ENCODE measurements at places on chromosomes 12 and 14.

- DNase-seq, result no peak
These were observed 1.7 kb upstream of the FLRT2 start for GRCh38 chr14:85528080-85528896.

GRCh38 chr14:100577321-100577985 is 9.8 kb downstream of the BEGAIN start:
- no peak for DNase-seq

DNA sequence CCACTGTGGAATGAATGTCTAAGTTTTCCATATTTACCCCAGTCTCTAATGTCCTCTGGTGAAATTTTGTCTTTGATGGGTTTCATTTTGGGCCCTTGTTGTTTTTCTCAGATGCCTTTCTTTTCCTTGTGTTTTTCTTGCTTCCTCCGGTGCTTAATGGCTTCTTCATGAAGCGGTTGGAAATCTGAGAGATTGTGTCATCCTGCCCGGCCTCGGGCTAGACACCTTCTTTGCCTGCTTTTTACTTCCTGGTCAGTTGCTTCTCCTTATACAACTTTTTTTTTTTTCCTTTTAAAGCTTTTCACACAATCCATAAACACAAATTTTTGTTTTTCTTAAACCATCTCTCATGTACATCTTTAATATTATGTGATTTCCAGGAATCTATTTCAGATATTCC is 7.1 kb downstream of the ETV6 start:
- no peak for DNase-seq

GRCh38 chr14:54450535-54450934 is 9.4 kb upstream of the CNIH1 start:
- peak; percentile 53 for DNase-seq

DNA sequence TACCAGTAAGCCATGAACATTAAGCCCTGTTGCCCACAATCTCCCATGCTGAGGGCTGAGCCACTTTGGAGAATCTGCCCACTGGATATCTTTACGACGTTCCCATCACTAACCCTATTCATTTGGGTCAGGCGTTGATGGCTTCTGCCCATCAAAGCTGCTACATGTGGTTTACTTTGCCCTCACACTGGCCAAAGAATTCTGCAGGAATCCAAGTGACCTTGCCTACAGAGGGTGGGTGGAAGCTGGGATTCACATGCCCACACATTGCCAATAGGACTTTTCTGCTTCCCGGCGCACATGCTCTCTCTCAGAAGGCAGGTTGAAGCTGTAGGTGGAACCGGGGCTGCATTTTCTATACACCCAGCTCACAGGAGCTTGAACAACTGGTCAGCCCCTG is 28.3 kb downstream of the OAS2 start:
- DNase-seq, result no peak

DNA sequence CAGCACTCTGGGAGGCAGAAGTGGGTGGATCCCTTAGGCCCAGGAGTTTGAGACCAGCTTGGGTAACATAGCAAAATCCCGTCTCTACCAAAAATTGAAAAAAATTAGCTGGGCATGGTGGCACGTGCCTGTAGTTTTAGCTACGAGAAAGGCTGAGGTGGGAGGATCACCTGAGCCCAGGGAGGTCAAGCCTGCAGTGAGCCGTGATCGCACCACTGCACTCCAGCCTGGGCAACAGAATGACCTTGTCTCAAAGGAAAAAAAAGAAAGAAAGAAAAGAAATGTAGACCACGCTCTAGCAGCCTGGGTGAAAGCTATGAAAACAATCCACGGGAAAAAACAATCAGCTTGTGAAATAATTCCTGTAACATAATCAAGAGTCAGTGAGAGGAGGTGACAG is 29.0 kb downstream of the SARNP start:
- no peak for DNase-seq

DNA sequence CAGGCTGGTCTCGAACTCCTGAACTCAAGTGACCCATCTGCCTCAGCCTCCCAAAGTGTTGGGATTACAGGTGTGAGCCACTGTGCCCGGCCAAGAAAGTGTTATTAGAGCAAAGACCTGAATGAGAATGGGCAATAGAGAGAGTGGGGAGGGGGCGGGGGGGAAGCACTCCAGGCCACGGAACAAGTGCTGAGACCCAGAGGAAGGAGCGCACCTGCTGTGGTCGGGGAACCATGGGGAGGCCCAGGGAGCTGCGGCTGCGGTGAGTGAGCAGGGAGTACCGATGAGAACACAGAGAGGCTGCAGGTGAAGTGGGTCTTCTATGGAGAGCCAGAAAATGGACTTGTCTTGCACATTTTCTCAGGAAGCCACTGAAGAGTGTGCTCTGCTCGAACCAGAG is 10.8 kb downstream of the SMIM41 start:
- DNase-seq, result no peak

- no peak for DNase-seq
These were observed 42.2 kb upstream of the CRACR2A start for GRCh38 chr12:3795066-3795465.

GRCh38 chr12:66903782-66904396 is 225.0 kb upstream of the GRIP1 start:
- no peak for DNase-seq

GRCh38 chr14:76773188-76773885 is 12.1 kb downstream of the VASH1 start:
- DNase-seq, result peak; percentile 25

DNA sequence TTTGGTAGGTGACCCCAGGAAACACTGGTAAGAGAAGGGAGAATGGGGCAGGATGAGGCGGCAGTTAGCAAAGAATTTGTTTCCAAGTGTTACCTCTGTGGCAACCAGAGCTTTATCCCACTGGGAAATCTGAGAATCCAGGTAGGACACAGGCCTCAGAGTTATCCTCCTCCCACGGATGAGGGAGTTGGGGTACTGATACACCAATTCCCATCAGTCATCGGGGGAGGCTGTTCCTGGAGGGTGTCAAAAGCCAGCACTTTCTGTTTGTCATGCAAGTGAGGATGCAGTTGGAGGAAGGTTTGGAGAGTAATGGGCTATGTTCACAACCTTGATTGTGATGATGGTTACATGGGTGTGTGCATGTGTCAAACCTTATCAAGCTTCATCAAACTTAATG is 221.2 kb upstream of the SFSWAP start:
- DNase-seq, result no peak

GRCh38 chr12:126342866-126343265 is 1277.6 kb downstream of the AACS start:
- no peak for DNase-seq

DNA sequence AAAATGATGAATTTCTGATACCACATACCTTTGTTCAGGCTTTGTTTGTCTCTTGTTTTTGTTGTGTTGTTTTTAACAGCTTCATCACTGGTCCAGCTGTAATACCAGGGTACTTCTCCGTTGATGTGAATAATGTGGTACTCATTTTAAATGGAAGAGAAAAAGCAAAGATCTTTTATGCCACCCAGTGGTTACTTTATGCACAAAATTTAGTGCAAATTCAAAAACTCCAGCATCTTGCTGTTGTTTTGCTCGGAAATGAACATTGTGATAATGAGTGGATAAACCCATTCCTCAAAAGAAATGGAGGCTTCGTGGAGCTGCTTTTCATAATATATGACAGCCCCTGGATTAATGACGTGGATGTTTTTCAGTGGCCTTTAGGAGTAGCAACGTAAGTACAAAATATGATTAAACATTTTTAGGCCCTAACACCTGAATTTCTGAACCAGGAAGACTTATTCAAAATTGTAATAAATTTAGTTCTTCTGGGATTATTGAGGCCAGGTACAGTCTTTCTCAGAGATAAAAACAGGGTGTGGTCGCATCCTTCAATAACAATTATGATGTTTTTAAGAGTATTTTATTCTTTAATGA is 22.4 kb downstream of the RXYLT1 start:
- DNase-seq, result no peak

DNA sequence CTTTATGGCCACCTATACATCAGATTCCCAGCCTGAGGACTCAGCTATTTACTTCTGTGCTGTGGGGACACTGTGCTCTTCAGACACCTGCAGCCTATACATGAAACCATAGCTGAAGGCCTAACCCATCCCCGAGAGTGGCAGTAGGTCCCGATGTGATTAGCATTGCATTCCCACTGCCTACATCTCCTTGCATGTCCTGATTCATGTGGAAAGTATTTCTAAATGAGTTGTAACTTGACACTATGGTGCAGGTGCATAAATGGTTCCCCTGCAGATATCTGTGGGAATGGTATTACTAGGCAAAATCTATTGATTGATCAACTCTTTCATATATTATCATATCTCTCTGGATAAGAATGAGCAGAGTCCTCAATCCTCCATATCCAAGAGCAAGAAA is 433.5 kb downstream of the DAD1 start:
- DNase-seq, result no peak

- no peak for DNase-seq
These were observed 732.6 kb downstream of the RERGL start for GRCh38 chr12:17357396-17357795.

DNA sequence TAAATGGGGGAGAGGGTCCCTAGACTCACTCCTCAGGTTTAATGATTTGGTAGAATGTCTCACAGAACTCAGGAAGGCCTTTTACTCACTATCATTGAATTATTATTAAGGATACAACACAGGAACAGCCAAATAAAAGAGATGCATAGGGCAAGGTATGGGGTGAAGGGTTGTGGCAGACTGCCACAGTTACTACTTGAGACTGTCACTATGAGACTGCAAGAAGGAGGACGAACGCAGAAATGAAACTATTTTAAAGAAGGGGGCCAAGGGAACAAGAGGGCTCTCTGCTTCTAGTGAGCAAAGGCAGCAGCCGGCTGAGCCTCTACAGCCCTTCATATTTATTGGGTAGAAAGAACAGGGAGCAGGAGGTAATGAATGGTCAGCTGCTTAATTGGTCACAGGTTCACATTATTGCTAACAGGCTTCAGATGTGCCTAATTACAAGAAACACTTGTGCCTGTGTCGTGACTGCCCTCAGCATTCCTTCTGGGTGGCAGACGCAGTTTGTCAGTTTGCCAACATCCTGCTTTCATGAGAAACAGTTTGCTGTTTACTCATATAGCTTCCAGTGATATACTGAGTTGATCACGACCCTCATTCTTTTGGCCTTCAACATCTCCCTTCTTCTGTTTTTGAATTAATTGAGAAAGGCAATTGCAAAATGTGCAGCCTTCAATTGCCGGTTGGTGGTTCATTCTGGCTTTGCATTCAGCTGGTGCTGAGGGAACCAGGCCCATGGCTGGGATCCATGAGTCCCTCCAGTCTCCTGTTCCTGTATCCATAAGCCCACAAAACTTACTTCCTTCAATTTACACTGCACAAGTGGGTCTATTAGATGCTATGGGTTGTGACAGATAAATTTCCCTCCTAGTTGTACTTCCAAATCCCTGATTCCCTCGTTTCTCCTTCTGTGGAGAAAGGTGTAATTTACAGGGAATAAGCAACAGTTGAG is 82.8 kb upstream of the PLEKHG7 start:
- no peak for DNase-seq

Data from CD4-positive, alpha-beta T cell treated with Interferon alpha-2 for 1 hour (primary cell).